ENCODE measurements at places on chromosomes 7 and 10.
A peak's percentile ranks its signal among the peaks of the same experiment; 100 is the strongest.

- DNase-seq = no peak
Observed at GRCh38 chr7:104943502-104944343, 70.3 kb upstream of the KMT2E start.

DNA sequence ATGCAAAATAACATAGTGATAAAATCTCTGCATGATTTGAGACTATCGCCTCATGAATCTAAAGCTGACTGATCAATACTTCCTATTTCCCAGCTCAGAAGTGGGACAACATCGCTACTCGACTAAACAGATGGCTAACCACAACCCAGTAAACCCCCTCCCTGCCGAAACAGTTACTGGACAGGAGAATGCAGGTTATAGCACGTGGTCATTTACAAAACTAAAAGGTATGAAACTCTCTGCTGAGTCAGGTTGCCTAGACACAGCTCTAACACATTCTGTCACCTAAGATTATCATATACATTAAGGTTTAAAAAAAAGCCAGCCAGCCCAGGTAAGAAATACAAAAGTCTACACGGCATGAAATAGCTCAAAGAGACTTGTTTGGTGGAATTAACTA, 64.0 kb downstream of the CTBP2 start:
- DNase-seq = no peak

- DNase-seq = no peak
Observed at GRCh38 chr10:123134915-123135414, 805 bp upstream of the HMX3 start.

DNA sequence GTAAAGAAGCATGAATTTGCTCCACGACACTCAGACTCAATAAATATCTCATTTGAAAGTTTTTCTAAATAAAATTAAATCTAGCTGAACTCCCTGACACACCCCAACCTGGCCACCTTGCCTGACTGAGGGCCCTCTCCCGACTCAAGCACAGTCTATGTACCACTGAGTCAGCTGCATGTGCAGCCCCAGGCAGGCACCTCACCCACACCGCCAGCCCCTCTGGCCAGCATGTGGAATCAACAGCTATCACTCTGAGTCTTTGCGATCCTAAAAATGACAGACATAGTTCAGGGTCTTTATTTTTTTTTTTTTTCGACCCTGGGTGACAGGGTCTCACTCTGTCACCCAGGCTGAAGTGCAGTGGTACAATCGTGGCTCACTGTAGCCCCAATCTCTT, 35.2 kb downstream of the OAT start:
- DNase-seq = no peak

DNA sequence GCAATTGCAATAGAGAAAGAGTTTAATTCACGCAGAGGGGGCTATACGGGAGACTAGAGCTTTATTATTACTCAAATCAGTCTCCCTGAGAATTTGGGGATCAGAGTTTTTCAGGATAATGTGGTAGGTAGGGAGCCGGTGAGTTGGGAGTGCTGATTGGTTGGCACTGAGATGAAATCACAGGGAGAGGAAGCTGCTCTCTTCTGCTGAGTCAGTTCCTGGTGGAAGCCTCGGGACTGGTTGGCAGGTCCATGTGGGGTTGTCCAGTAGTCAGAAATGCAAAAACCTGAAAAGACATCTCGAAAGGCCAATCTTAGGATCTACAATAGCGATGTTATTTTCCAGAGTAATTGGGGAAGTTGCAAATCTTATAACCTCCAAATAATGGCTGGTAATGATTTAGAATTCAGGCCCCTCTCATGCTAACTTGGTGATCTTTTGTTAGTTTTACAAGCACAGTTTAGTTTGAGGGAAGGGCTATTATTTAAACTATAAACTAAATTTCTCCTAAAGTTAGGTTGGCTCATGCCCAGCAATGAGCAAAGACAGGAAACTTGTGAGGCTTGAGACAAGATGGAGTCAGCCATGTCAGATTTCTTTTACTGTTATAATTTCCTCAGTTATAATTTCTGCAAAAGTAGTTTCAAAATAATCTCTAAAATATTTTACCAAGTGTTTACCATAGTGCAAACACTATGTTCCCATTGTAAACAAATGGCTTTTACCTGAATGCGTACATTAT, 39.4 kb upstream of the SLC25A13 start:
- no peak for DNase-seq

DNA sequence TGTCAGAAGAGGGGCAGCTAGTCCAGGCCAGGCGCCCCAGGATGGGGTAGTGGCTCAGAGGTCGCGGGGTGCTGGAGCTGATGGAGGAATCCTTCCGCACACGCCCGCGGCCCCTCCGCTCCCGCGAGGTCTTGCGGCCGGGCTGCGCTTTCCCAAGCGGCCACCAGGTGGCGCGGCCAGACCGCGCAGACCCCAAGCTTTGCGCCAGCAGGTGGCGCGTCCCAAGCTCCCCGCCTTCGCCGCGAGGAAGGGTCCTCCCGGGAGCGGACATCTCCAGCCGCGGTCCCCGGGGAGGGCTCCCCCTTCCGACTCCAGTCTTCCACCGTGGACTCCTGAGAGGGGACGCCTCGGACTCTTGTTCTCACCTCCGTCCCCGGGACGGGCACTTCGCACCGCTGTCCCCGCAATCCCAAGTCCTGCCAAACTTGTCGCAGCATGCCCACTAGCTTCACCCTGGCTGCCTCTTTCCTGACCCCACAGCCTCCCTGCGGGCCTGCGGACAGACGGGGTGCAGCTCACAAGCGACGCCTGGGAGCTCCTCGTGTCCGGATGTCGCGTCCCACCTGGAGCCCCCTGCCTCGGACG, 19.4 kb downstream of the KCNK18 start:
- peak; percentile 64 for DNase-seq

DNA sequence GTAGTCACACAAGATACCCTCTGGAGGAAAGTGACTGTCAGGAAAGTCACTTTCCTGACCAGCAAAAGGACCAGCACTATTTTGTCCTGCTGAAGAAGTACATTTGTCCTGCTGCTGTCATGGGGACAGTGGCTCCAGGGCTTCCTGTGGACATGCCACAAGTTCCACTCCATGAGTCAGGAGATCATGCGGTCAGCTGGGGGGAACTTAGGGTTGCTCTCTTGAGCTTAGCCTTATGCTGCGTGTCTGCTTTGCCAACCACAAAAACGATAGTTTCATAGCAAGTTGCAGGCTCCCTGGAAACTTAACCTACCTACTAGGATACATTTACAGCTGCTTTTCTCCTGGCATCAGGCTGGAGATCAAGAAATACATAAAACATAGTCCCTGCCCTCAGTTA, 19.8 kb upstream of the ALOX5 start:
- no peak for DNase-seq

DNA sequence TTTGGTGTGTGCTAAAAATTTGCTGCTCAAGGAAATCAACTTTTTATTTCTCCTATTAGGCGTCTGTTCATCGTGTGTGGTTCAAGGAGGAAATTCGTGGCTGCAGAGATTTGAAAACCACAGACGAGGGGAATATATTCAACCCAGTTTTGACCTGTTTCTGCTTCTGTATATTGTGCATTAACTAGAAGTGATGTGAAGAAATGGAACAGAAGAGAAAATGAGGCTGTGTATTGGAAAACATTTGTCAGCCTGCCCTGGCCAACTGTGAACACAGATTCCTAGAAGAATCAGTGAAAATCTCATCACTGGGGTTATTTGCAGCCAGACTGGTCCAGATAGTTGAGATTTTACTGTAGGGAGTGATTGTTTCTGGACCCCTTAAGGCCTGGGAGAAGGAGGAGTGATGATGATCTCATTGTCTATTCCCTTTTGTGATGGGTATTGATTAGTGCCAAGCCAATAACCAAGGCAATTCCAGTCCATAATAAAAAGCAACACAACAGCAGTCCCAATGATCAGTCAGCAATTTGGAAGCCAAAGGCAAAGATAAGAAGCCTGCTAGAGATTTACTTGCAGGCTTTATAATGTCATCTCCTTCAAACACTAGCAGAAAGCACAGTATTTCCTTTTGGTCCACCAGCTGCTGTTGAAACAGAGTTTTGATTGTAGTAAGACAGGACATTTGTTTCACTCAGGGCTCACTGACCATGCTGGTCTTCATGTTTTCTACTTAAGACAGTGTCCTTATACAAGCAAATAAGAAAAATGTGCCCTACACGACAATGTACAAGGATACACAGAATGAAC, 339.4 kb downstream of the PRPF18 start:
- DNase-seq = no peak

- DNase-seq = no peak
Observed at GRCh38 chr10:99489271-99489670, 43.5 kb upstream of the NKX2-3 start.

DNA sequence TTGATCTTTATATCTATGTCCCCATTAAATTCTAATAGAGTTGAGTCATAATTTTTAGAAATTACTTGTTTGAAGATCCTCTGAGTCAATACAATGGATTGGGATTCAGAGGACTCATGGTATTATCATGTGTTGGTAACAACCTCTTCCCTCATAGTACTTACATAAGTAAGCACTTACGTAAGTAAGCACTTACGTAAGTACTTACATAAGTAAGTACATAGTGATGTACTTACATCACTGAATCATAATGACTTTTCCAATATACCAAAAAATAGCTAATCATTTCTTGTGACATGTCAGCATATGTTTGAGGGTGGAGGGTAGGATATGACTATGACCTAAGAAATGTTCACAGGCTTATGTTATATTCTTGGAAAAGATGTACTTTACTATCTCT, 740.5 kb downstream of the SORCS1 start:
- peak; percentile 91 for DNase-seq

GRCh38 chr7:8975681-8976080, 542.3 kb downstream of the NXPH1 start:
- no peak for DNase-seq

DNA sequence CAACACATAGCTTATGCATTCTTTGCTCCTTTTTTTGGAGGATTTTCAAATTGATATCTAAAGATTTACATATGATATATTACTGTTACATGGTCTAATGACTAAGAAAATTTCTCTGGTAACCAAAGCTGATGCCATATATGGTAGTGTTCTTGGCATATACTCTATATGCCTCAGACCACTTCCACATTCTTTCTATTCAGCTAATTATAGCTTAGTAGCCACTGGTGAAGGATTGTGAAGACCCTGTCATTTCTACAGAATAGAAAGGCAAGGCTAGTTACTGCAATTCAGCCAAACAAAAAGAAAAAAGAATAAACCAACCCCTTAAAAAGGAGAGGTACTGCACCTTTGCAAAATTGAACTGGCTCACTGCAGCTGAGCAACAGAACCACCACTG, 3.7 kb downstream of the PURB start:
- DNase-seq = peak; percentile 85

DNA sequence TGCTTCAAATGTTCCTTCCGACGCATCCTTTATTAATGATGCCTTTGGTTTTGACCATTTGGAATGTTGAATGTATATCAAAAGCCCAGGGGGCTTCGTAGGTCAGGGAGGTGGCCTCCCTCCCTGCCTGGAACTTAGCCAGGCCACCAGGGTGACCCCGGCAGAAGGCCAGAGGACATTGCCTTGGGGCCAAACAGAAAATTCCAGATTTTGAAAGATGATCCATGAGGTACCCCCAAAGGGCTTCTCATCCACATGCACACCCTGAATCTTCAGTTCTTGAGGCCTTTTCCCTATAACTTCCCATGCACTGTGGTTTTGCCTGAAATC, 171.7 kb downstream of the ADAM12 start:
- no peak for DNase-seq

DNA sequence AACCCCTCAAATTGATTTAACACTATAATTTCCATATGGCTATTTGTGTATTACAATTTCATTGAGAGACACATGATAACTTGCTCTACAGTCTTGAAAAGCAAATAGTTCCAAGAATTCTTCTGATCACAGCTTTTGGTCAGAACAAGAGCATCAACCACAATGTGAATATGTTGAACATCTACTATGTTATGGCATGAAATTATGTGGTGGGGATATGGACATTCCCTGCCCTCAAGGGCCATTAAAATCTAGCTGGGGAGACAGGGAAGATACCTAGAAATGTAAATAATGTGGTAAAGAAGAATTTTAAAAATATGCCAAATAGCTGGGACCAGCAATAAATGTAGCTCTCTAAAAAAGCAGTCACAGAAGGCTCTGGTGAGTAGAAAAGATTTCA, 262.2 kb downstream of the FZD1 start:
- peak; percentile 50 for DNase-seq

GRCh38 chr7:147869456-147869855, 721.1 kb upstream of the C7orf33 start:
- DNase-seq = no peak

- DNase-seq = no peak
Observed at GRCh38 chr10:26682931-26683330, 14.6 kb upstream of the PDSS1 start.

DNA sequence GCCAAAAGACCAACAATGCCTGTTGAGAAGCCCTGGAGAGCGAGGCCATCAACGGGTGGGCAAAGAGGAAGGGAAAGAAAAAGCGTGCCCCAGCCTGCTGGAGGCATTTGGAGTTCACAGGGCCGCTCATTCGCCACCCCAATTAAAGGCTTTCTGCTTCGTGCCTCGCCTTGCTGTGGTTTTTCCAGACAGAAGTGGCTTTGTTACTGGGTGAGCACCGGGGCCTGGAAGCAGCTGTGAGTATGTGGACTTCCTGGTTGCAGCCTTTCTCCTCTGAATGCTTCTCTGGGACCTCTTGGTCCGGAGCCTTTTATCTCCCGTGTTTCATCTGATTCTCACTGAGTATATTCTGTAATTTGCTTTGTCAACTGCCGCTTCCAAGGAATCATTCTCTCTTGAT, 118.1 kb upstream of the EGR2 start:
- no peak for DNase-seq

DNA sequence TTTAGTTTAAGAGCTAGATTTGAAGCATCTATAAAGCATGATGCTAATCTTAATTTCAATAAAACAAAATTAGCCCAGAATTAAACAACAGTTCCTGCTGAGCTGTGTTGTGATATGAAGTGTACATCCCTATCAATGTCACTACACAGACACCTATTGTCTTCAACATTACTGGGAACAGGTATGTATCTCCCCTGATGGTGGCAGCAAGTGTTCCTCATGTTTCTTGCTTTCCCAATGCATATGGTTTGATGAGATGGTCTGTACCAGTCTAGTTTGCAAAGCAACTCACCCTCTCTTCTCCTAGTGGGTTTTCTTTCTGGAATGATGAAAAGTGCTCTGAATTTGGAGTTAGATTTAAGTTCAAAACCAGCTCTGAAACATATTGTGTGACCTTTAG, 38.1 kb downstream of the TSPAN12 start:
- no peak for DNase-seq

- no peak for DNase-seq
Observed at GRCh38 chr7:55212838-55213237, 152.3 kb upstream of the LANCL2 start.

- DNase-seq = no peak
Observed at GRCh38 chr7:30022991-30023390, 3.5 kb downstream of the FKBP14 start.

GRCh38 chr10:77297393-77297739, 340.2 kb downstream of the KCNMA1 start:
- DNase-seq = peak; percentile 76

DNA sequence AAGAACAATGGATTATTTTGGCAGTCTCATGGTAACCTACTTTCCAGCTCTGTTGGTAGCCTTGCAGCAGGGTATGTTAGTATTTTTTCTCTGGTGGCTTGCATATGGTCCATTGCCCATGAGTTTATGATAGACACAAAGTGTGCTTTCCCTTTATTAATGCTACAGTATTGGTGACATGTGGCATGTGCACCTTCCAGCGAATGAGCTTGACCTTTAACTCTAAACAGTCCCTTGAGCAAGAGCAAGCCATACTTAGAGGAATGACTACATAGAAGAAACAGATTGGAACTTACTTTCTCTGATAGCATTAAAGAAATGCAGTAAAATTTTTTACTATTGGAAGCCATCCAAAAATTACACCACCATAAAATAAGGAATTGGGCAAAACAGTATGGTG, 73.9 kb downstream of the VTI1A start:
- DNase-seq = peak; percentile 13

- DNase-seq = peak; percentile 3
Observed at GRCh38 chr10:53403688-53404087, 631.1 kb upstream of the MBL2 start.
